ENCODE measurements at places on chromosomes 12 and 14.
A peak's percentile ranks its signal among the peaks of the same experiment; 100 is the strongest.

- DNase-seq: no peak
Measured at GRCh38 chr12:12720052-12720451, 2.9 kb downstream of the CDKN1B start.

GRCh38 chr12:78392918-78393317 lies 471.7 kb upstream of the SYT1 start:
- DNase-seq: peak; percentile 31

DNA sequence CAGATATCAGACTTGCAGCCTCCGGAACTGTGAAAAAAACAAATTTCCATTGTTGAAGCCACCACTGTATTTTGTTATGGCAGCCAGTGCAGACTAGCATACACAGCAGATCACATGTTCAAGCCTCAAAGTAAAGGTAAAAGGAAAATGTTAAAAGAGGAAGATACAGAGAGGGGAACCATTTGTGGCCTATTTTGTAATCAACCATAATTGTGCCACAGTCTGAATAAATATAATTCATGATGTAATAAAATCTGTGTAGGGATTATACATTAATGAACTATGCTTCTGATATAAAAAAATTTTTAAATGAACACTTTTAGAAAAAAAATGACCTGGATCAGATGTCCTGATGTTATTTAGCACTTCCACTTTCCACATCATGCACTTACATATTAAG lies 79.6 kb downstream of the SLC16A7 start:
- no peak for DNase-seq

GRCh38 chr14:96629558-96630222 lies 127.5 kb downstream of the PAPOLA start:
- no peak for DNase-seq

- DNase-seq: peak; percentile 87
Measured at GRCh38 chr14:59566725-59567124, 9.9 kb downstream of the CCDC175 start.

DNA sequence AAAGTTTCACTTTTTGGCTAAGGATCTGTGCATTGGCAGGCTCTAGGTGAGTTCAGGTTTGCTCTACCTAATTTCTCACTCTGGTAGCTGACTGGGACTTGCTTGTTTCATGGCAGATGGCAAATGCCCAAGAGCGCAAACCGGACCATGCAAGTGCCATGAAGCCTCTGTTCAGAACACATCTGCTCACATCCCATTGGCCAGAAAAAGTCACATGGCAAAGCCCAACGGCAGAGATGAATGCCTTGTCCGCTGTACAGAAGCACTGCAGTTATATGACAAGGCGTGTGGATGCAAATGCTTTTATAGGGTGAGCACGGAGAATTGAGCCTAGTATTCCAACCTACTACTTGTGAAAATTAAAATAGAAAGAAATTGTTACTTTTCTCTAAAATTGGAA lies 202.2 kb upstream of the HMGA2 start:
- DNase-seq: no peak

GRCh38 chr14:66649498-66649897 lies 141.6 kb downstream of the GPHN start:
- peak; percentile 12 for DNase-seq

- peak; percentile 17 for DNase-seq
Measured at GRCh38 chr14:77603654-77604255, 12.7 kb downstream of the SPTLC2 start.

DNA sequence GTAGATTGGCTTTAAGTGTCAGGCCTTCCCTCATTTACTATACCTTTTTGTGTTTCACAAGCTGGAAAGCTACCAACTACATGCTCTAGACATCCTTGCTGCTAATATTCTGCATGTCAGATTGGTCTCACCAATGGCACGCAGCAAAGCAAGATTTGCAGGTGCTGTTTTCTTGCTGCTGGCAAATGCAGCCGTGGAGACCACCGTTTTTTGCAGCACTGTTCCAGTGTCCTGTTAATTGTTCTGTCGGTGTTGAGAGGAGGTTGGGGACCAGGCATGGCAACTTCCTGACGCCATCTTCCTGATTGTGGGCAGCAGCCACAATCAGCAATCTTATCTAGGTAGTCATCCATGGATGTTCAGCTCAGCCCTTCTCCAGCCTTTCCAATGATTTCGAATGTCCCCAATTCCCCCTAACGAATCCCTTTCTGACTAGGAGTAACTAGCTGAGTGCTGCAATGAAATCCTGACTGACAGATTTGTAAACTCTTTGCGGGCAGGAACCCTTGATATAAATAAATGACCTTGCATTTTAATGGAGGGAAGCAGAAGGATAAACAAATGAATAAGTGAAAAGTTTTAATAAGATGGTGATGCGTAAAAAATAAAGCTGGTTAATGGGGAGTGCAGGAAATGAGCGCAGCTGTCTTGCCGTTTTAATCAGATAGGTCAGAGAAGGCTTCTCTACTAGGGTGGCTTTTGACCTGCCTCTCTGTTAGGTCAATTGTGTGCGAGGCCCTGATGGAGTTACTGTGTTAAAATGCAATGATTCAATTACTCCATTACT lies 574 bp upstream of the CRADD start:
- DNase-seq: no peak

GRCh38 chr14:38762426-38762825 lies 340.6 kb downstream of the SEC23A start:
- no peak for DNase-seq

DNA sequence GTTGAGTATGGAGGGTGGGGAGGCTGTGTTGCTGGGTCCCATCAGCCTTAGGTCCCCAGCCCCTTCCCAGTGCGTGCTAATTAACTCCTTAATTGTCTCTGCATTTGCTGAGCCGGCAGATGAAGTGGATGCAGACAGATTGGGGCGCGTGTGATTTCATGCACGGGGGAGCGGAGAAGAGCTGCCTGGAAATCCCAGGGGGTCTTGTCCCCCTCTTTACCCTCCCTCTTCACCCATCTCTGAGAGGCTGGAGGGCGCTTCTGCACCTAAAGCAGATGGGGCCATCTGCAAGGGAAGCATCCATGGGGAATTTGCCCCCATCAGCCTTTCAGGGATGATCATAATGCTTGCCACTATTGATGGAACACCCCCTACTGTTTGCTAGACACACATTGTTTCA lies 4.4 kb upstream of the ASIC1 start:
- peak; percentile 96 for DNase-seq

- DNase-seq: no peak
Measured at GRCh38 chr12:121430833-121431415, 31.0 kb downstream of the RNF34 start.

DNA sequence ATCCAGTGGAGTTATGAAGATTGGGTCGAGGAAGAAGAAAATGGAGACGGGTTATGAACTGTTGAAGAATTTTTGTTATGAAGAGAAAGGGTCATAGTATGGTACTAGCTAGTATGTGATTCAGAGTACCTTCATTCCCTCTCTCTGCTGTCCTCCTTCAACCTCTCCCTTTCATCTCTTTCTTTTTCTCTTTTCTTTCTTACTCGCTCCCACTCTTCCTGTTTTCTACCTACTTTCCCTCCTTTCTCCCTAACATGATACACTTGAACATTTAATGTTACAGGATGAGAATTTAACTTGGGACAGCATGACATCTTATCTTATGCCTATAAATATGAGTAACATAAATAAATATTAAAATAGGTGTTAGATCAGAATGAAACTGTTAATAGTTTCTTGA lies 112.9 kb downstream of the CCDC91 start:
- DNase-seq: no peak

DNA sequence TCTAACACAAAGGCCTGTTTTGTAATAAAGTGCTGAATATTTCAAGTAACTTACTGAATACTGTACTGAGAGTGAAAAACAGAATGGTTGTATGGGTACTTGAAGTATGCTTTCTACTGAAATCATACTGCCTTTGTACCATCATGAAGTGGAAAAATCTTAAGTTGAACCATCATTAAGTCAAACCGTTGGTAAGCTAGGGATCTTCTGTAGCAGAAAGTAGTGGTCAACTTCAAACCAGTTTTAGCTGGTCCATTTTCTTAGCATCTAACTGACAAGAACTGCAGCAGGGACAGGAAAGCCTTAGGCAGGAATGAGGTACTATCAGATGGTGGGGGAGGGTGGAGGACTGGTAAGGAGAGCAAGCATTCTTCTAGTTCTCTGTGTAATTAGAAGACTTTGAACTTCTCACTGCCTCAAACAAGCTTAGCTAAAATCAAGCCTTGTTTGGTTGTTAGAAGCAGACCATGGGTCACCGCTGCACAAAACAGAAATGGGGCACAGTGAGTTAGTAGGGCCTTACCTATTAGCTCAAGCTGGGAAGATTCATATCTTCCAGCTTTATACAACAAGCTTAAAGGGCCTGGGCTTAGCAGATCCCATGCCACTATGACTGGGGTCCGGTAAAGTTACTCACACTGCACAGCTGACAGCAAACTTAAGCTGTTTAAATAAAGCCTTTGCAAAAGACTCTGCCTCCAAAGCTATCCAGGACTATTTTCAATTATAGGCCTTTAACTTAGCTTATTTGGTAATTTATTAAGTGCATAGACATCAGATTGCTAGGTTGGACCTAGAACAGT lies 73.8 kb downstream of the ACADS start:
- no peak for DNase-seq

GRCh38 chr12:53720946-53721345 lies 6.3 kb downstream of the CALCOCO1 start:
- no peak for DNase-seq

DNA sequence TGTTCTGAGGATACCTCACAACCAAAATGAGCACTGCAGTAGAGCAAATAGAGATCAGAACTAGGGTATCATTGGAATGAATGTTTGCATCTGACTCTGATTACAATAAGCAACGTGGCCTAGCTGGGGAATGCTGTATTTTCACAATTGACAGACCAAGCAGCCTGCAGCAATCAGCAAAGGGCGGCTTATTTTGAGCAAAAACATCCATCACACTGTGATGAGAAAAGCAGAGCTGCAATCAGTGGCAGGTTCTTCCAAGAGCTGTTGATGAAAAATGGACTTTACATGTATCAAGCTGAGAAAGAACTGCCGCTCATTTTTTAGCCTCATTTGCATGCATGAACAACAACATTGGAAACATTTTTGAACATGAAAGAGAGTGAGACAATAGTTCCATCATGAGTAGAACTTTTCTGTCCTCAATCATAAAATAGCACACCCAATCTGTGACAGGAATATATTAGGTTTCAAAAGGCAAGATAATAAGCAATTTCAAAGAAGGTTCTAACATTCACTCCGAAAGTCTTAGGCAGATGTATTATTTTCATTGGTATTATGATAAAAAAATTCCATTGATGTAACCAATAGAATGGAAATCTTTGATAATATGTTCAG lies 249.7 kb upstream of the FBXO33 start:
- DNase-seq: no peak

- DNase-seq: no peak
Measured at GRCh38 chr12:125902991-125903390, 837.8 kb downstream of the AACS start.

DNA sequence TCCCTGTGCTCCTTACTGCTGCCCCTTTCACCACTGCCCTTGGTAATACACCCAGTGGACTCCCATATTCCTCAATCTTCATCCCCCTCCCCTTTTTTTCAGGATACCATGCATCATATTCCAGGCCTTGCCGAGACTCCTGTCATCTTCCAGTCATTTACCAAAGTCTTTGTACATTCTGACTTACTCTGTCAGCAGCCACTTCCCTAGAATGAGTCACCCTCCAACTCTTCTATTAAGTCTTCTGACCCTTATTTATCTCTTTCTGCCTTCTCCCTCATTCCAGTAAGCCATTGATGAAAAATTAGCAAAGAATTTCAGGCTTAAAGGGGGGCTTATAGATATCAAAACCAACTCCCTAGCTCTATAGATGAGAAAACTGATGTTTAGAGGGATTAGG lies 128.0 kb downstream of the STXBP6 start:
- DNase-seq: no peak

- peak; percentile 93 for DNase-seq
Measured at GRCh38 chr14:50335389-50335788, 23.3 kb downstream of the DMAC2L start.

DNA sequence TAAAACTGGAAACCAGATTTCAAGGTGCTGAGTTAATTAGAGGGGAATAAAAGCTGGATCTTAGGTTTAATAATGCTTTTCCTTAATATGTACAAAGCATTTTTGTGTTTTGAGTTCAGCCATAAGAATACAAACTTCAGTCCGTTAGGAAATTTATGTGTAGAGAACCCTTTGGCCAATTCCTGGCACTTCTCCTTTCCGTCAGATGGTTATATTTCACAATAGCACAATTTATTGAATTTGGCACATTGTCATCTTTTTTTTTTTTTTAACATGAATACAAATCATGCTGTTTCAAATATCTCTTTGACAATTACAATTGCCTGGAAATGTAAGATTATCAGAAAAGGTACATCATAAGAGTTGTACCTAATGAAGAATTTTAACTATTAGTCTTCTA lies 56.2 kb upstream of the DDHD1 start:
- DNase-seq: no peak

- no peak for DNase-seq
Measured at GRCh38 chr12:106157802-106158201, 19.0 kb upstream of the NUAK1 start.

DNA sequence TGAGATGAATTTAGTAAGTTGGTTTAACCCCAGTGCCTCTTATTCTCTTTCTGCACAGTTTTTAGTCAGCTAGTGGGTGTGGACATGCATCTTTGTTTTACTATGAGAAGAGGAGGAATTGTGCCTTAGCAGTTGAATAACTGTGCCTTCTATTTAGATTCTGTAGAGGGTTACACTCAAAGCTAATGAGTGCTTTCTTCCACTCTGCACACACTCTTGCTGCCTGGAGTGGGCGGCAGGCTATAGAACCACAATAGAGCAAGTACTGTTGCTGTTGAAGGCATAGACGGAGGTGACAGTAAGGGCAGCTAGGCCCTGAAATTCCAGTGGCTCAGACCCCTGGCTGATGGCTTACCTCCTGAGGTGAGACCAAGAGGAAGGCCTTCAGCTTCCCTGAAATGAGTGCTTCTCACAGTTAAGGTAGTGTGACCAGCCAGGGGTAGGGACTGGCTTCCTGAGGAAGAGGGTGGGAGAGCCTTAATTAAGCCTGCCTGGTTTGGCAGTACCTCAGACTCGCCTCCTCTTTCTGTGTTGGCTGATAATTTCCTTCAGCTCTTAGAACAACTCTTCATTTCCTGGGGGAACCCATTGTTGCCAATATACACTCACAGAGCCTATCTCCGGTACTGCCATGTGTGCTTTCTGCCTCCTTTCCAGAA lies 24.7 kb downstream of the SUSD6 start:
- no peak for DNase-seq

DNA sequence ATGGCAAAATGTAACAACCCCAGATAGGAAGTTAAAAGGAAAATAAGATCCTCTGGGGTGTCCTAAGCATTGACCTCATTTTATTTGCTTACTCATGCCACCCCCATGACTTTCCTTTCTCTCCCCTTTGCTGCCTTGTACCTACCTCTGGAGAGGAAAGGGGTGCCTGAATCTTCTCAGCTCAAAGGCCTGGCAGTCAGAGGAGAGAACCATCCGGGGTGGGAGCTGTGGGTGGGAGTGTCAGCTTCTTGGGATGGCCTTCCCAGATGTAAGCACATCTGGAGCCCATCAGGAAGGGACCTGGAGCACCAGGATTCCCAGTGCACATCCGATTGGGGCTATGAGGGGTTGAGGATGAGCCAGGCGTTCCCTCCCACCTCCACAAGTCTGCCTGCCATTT lies 5.2 kb upstream of the ITGA5 start:
- no peak for DNase-seq

Data from NCI-H2171 (cell line).